Astrocyte of the hippocampus (primary cell): ENCODE measurements at places on chromosomes 16 and 17.

DNA sequence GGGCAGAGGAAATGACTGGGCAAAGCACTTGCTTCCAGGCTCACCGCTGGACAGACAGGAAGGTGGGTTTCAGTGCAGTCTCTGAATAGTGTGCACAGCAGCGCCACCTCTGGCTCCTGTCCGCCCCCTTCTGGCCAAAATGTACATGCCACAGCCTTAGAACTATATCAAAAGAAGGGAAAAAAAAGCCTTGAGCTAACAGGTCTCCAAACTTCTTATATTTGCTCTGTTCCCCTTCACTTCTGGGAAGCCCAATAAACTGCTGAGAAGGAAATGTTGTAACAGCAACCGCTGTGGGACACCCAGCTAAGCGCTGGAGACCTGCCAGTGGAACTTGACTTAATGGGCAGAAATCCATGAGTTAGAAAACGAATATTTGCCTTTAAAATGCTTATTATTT is 17.5 kb downstream of the COG7 start:
- peak; percentile 75 for DNase-seq

DNA sequence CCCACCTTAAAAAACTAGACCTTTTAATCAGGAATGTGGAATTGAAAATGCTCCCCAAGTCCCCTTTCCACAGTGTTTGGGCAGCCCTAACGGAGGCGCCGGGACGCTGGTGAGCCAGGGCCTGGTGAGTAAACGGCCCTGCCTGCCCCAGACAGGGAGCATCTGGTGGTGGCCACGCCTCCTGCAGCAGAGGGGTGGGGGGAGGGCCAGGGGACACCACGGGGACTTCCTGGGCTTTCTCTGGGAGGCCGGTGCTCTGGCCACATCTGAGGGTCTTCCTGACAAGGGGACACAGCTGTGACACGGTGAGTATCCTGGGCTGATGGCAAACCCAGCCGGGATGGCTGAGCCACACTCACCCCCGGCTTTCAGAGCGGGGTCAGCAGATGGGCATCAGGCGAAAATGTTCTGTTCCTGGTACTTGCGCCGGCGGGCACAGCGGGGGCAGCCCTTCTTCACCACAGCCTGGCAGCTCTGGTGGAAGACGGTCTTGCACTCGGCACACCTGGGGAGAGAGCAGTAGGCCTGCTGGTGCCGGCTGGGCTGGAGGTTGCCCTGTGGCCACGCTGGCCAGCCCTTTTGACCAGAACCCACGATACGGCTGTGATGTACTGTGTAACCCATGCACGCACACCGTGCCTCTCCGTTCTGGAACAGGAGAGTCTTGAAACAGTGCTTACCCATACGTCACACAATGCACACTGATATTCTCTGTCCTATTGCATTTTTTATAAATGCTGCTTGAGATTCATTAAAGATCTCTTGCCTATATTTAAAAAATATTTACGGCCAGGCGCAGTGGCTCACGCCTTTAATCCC is 5.0 kb upstream of the ARHGAP27 start:
- DNase-seq, result no peak

DNA sequence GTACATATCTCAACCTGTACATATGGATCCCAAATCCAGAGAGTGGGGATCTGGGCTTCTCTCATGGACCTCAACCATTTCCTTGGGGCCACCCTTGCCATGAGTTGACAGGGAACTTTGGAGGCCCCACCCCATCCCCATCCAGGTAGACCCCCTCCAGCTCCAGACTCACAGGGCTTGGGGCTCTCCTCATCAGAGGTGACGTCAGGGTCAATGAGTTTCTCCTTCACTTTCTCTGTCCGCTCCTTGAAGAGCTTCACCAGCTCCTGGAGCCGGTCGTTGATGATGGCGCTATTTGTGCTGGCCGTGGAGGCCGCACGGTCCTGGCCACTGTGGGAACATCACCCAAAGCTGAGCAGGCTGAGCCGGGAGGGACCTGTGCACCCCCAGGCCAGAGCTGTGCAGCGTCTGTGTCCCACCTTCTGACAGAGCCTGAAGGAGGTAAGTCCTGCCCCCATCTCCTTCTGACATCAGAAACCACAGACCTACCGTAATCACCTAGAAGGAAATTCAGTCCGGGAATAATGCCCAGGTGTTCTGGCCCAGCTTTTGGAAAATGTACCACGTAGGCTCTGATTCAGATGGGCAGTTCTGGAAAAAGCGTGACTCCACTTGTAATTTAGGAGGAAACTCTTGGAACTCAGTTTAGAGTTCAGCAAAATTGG is 50.6 kb downstream of the CNGB1 start:
- no peak for DNase-seq

- DNase-seq, result no peak
Measured at GRCh38 chr17:16432017-16432416, 16.6 kb downstream of the TRPV2 start.

DNA sequence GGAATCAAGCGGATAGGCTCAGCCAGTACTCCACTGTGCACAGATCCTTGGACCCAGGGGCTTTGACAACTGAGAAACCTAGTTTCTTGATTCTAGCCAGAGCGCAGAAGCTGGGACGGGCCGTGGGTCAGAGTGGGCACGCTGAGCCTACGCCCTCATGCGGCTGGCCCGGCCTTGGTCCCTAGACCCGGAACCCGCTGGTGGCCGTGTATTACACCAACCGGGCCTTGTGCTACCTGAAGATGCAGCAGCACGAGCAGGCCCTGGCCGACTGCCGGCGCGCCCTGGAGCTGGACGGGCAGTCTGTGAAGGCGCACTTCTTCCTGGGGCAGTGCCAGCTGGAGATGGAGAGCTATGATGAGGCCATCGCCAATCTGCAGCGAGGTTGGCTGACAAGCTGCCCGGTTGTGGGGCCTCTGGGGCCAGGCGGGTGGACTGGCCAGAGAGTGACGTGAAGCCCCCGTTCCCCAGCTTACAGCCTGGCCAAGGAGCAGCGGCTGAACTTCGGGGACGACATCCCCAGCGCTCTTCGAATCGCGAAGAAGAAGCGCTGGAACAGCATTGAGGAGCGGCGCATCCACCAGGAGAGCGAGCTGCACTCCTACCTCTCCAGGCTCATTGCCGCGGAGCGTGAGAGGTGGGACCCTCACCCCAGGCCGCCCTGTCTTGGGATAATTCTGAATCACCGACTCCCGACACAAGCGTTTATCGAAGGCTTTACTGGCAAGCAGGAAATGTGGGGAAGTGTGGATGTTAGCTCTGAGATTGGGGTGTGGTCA is 946 bp downstream of the STUB1 start:
- DNase-seq, result peak; percentile 62

GRCh38 chr16:1067629-1068028 is 4.9 kb upstream of the SSTR5 start:
- DNase-seq, result no peak

GRCh38 chr17:29582254-29582765 is 7.1 kb downstream of the GIT1 start:
- no peak for DNase-seq
